Sigmoid colon (tissue), 7 donors: ENCODE measurements at places on chromosomes 16 and 17. TPM values are rescaled to one million over a fixed set of nuclear protein-coding genes. Genes with fewer than 3 reads are reported as not detected.

DNA sequence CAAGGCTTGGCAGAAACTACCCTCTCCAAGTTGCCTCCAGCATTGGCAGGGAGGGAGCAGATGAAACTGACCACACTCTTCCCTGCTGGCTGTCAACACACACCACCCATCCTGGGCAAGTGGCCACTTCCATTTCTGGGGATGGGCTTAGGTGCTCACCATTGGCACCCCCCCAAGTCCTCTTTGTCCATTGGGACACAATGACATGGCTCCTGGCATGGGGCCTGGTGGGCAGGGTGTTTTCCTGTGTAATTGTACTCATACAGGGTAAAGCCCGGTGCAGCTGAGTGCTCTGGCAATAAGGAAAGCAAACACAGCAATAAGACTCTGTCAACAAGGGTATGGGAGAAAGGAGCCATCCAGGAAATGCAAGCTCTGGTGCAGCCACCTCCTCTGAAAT, 22.6 kb downstream of the SCNN1B start:
- H3K27ac ChIP-seq, result peak overlapping the region; percentile 58
- H3K4me3 ChIP-seq, result no peak overlapping the region
- DNase-seq, result peak; percentile 73
- peaks cover 20% of the 10 kb centered on the region for H3K4me1 ChIP-seq

DNA sequence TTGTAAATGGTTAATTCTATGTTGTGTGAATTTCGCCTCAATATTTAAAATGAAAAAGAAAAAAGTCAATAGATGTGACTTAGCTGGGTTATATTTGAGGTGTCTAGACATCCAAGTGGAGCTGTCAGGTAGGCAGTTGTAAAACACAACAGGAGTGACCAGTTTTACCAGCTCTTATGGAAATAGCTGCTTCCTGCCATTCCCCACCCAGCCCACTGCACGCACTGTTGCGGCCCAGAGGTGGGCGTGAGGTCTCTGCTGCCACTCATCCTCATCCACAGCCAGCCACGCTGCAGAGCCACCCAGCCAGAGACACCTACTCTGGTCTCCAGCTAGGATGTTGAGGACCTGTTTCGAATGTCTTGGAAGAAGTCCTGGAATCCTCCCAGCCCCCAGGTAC, 3.4 kb upstream of the CARD14 start:
- H3K27ac ChIP-seq, result no peak overlapping the region
- no peaks in the 10 kb centered on the region for H3K36me3 ChIP-seq
- H3K27me3 ChIP-seq, result peaks cover 3% of the 10 kb centered on the region
- H3K4me1 ChIP-seq, result no peaks in the 10 kb centered on the region
- no peak for DNase-seq

- no peaks in the 10 kb centered on the region for H3K27me3 ChIP-seq
- H3K27ac ChIP-seq, result no peak overlapping the region
- DNase-seq, result no peak
- H3K4me3 ChIP-seq, result no peak overlapping the region
- no peaks in the 10 kb centered on the region for H3K36me3 ChIP-seq
Observed at GRCh38 chr17:66373944-66374817, 71.8 kb downstream of the PRKCA start.

DNA sequence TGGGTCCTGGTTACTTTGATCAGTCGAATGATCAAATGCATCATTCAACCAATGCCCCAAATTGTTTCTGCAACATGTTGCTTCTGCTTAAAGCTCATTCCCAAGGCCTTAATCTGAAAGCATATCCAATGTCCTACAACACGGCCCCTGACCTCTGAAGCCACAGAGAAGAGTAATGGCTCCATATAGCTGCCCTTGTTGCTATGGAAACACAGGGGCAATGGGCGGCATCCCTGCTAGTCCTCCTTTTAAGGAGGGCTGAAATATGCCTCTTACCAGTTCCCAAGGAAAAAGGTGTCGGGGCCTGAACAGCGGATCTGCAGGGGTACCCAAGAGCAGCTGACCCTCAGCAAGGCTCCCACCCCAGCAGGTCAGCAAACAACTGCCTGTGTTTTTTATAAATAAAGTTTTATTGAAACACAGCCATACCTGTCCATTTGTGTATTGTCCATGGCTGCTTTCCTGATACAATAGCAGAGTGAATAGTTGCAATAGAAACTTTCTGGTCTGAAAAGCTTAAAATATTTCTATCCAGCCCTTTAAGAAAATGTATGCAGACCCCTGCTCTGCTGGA, 210.4 kb downstream of the XYLT1 start:
- H3K27me3 ChIP-seq, result no peaks in the 10 kb centered on the region
- DNase-seq, result no peak
- H3K4me3 ChIP-seq, result no peak overlapping the region
- no peaks in the 10 kb centered on the region for H3K36me3 ChIP-seq
- peak overlapping the region; percentile 64 for H3K27ac ChIP-seq

DNA sequence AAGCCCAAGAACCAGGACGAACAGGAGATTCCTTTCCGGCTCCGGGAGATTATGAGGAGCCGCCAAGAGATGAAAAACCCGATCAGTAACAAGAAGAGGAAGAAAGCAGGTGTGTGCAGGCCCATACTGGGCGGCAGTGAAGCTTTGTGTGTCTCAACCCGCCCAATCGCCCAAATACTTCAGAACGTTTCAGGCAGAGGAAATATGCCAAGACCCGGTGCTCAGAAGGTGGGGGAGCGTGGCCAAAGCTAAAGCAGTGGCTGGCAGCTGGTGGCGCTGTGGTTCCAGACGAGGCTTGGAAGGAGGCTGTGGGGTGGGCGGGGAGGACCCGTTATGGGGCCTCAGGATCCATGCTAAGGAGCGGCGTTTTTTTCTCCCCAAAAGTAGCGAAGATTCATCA, 1.2 kb downstream of the CCDC137 start:
- DNase-seq, result no peak
- H3K36me3 ChIP-seq, result peaks cover 5% of the 10 kb centered on the region
- peak overlapping the region; percentile 89 for H3K4me3 ChIP-seq
- peaks cover 27% of the 10 kb centered on the region for H3K4me1 ChIP-seq
- H3K27me3 ChIP-seq, result no peaks in the 10 kb centered on the region

DNA sequence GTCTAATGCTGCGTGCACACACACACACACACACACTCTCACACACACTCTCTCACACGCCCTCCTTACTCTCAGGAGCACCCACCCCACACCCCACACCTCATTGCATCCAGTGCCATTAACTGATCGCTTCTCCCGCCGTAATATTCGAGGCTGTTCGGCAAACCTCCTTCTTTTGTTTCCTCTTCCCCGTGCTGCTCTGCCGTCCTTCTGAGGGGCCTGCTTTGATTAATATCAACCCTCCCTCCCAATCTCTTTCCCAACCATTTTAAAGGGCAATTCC, 156.2 kb upstream of the TNRC6C start:
- no peaks in the 10 kb centered on the region for H3K27me3 ChIP-seq
- no peak overlapping the region for H3K4me3 ChIP-seq
- DNase-seq, result no peak
- no peak overlapping the region for H3K27ac ChIP-seq

KRTAP4-6 gene
- total RNA-seq, result not detected
